ENCODE measurements at places on chromosomes 13 and 19.

- no peak for DNase-seq
These were observed 179.2 kb downstream of the TPTE2 start for GRCh38 chr13:19382111-19382510.

- DNase-seq: no peak
These were observed 16.2 kb downstream of the PKN1 start for GRCh38 chr19:14449321-14449720.

- DNase-seq: no peak
These were observed 62.6 kb downstream of the ZNF557 start for GRCh38 chr19:7132054-7132453.

GRCh38 chr19:46373491-46374359 is 26.8 kb downstream of the PPP5C start:
- DNase-seq: no peak

- DNase-seq: no peak
These were observed 107.8 kb downstream of the KCNRG start for GRCh38 chr13:50123002-50123401.

DNA sequence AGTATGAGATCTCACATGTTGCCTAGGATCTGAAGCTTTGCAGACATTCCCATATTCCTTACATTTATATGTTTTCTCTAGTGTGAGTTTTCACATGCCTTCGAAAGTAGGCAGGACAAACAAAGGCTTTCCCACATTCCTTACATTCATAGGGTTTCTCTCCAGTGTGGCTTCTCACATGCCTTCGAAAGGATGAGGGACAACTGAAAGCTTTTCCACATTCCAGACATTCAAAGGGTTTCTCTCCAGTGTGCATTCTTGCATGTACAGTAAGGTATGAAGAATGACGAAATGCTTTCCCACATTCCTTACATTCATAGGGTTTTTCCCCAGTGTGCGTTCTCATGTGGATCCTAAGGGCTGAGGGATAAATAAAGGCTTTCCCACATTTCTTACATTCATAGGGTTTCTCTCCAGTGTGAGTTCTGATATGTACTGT is 14.2 kb downstream of the ZNF699 start:
- no peak for DNase-seq

- no peak for DNase-seq
These were observed 172.6 kb upstream of the ATXN8OS start for GRCh38 chr13:69935043-69935442.

DNA sequence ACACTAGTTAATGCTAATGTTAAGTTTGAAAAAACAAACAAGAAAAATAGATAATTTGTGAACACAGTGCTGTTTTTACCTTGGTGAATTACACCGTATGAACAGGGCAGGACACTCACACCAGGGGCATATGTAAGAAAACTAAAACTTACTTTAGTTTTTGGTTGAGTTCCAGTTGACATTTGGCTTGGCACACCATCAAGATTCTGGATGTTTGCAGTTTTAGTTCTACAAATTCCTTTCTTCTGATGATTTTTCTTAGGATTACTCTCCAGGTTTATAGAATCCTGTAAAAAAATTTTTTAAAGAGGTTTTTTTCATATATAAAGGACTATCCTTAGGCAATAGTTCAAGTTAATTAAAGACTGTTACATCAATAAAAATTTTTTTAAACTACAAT is 238.5 kb upstream of the STARD13 start:
- no peak for DNase-seq

- no peak for DNase-seq
These were observed 90.5 kb downstream of the RNASEH2B start for GRCh38 chr13:51000061-51000460.

DNA sequence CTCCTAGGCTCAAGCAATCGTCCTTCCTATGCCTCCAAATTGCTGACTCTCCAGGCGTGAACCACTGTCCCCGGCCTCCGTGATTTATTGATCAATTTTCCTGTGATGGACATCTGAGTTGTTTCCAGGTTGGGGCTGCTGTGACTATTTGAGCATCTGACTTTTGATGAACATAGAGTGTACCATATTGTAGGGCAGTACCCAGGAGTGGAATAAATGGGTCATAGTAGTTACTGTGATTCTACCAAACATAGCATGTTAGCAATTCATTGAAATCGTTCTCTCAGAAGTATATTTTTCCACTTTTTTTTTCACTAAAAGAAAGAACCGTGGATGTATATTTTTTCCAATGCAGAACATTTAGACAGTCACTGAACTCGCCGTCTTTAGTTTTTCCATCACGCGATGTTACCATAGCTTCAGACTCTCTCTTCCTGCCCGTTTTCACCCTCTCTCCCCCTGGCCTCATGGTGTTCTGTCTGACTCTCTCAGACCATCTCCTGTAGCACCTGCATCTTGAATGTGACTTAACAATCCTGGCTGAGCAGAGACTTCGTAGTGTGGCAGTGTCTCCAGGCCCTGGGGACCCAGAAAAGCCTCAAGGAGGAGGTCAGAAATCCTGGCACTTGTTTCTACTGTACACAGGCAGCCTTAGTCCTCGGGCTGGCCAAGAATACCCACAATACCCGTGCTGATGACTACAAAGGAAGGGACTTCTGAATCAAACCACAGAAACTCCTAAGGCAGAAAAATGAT is 3.2 kb upstream of the RASGRP4 start:
- no peak for DNase-seq

DNA sequence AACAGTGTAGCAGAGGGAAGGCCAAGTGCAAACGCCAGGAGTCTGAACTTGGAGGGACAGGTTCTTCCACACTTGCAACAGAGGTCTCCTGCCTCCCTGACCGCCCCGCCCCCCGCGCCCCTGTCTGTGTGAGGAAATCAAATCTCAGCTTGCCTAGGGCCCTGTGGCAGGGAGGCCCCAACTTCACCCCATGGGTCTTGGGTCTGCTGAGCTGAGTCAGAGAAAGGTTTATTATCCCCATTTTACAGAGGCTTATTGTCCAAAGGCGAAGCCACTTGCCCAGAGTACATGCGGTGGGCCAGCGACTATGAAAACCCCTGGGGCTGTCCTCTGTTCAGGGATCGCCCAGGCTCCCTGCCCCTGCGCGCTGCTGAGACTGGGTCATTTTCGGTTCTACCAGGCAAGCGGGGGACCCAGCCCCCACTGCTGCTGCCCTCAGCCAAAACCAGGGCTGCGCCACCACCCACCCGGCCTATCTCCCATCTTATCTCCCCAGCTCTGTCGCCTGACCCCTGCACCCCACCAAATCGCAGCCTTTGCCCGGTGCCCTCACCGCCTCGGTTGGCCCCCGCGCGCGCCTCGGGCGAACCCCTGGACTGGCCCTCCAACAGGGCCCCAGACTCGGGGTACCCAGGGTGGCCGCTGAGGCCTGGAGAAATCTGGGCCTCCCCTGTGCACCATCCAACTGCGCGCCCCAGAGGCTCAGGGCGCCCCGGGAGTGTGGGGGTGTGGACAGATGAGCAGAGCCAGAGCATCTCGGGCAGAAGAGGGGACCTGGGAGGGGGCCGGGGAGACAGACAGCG is 850 bp upstream of the CERS4 start:
- peak; percentile 2 for DNase-seq

DNA sequence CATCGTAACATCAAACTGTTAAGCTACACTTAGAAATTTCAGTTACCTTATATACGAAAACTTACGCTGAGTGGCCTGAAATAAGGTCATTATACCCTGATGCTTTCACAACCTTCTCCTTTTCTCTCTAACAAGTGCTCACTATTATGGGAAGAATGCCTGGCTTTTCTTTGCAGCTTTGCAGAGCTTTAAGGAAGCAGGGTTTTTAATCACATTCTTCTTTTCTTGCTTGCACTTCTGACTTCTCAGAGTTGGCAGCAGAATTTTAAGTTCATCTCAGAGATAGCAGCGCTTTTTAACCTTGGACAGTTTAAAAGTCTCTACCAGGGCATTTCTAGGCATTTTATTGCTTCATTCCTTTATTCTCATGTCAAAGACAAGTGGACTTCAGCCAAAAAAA is 285.1 kb downstream of the SPRY2 start:
- no peak for DNase-seq

DNA sequence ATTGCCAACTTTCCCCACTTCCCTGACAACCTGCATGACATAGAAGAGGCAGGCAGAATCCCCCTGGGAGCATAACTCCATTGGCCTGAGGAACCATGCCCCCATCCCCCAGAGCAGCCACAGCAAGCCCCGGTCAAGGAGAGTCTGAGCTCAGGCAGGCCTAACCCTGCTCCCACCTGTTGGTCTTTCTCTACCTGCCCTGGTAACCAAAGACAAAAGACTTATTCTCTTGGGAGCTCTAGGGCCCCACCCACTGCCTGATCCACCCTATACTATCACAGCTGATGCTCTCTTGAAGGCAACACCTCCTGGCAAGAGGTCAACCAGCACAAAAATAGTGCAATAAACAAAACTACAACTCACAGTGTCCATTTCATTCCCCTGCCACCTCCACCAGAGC is 59.3 kb downstream of the TNFSF13B start:
- no peak for DNase-seq

- DNase-seq: no peak
These were observed 16.3 kb upstream of the KIR3DL3 start for GRCh38 chr19:54707962-54708361.

- DNase-seq: no peak
These were observed 95.2 kb upstream of the CLDN10 start for GRCh38 chr13:95457294-95457693.

GRCh38 chr13:50762969-50763567 is 80.4 kb downstream of the DLEU7 start:
- no peak for DNase-seq

GRCh38 chr13:94415500-94416237 is 63.8 kb downstream of the DCT start:
- no peak for DNase-seq

DNA sequence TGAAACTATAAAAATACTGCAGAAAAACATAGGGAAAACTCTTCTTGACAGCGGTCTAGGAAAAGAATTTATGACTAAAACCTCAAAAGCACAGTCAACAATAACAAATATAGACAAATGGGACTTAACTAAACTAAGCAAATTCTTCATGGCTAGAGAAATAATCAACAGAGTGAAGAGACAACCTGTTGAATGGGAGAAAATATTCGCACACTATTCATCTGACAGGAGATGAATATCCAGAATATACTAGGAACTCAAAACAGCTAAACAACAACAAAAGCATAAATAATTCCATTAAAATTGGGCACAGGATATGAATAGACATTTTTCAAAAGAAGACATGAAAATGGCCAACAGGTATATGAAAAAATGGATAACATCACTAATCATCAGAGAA is 303.6 kb upstream of the PRR20A start:
- no peak for DNase-seq

DNA sequence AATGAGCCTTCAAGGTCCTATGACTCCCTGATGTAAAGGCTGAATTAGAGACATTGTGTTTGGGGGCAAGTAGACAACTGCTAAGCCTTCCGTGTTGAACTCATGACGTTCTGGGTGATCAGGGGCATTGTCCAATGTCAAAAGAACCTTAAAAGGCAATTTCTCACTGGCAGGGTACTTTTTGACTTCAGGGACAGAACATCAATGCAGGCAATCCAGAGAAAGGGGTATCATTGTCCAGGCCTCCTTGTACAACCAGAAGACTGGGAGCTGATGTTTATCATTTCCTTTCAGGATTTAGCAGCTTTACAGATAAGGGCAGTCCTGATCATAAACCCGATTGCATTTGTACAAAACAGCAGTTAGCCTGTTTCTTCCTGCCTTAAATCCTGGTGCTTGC is 25.0 kb upstream of the SMAD9 start:
- DNase-seq: no peak

GRCh38 chr13:71274923-71275608 is 591.9 kb downstream of the DACH1 start:
- DNase-seq: no peak

DNA sequence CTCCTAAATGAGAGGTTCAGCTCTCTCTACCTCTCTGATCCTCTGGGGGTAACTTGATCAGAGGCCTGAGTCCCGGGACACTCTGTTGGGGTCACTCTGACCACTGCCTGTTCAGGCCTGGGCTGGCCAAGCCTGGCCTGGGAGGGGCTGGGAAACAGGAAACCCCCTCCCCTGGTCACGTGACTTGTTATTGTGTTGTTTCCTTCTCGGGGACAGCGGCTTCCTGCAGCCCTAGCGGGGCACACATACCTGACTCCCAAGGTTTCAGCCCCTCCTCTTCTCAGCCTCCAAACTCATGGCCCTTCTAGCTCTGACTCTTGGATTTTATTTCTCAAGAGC is at the start of gene USHBP1:
USHBP1 (minus strand) TSS at position 105 of the 339 bp plus-strand sequence. CDS start 446 bp downstream, outside the sequence.
- DNase-seq: no peak

- DNase-seq: peak; percentile 55
These were observed 8.6 kb downstream of the ZBTB7A start for GRCh38 chr19:4057931-4058692.

- DNase-seq: no peak
These were observed 25.2 kb upstream of the FNDC3A start for GRCh38 chr13:48950501-48950875.

- no peak for DNase-seq
These were observed 224.7 kb downstream of the GGACT start for GRCh38 chr13:100363874-100364273.

GRCh38 chr13:31880851-31881494 is 141.6 kb downstream of the RXFP2 start:
- DNase-seq: no peak

GRCh38 chr13:113660066-113660465 is 2.1 kb upstream of the ATP4B start:
- no peak for DNase-seq

DNA sequence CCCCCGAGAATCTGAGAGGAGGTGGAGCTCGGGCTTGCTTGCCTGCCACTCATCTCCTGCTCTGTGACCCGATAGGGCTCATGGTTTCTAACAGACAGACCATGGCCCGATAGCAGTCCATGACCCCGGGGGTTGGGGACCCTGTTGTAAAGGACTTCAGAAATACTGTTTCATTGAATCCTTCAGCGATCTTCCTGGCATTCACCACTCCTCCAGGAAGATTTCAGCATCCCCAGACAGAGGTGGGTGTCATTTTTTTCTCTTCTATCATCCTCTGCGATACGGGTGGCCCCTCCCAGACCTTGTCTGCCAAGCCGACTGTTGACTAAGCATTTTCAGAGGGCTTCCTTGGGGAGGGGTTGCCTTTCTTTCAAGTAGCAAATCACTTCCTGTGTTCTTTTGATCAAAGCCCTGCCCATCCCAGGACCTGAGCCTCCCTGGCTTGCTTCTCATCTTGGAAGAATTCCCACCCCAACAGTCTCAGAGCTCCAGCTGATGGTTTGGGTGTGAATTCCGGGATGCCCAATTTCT is 1.7 kb downstream of the MYO1F start:
- peak; percentile 52 for DNase-seq

DNA sequence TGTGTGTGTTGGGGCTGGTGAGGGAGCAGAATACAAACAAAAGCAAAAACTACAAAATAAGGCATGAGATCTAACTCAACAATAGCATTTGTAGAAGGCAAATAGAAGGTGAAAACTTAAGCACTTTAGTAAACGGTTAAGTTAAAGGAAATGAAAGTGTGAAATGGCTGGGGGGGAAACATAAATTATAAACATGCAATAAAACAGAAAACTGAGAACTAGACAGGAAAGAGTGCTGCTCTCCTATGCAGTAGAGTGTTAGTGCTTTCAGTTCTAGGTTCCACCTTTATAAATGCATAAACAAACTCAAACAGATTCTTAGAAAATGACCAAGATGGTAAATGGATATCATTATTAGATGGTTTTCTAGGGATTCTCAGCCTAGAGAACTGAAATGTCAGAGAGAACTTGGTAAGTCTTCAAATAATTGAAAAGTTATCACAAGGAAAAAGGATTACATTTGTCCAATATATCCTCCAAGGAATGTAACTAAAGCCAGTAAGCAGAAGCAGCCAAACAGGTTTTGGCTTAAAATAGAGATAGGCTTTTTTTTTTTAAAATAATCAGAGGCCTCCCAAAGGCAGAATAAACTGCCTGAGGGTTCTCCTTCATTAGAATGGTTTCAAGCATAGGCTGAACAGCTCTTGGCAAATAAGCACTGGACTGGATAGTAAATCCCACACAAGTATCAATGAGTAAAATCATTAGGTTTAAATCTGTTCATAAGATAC is 23.3 kb downstream of the RBM26 start:
- DNase-seq: no peak
